Cardiac muscle cell (in vitro differentiated cells and primary cell): ENCODE measurements at places on chromosomes 2 and 18. TPM values are rescaled to one million over a fixed set of nuclear protein-coding genes. Genes with fewer than 3 reads are reported as not detected.
A peak's percentile ranks its signal among the peaks of the same experiment; 100 is the strongest.

DNA sequence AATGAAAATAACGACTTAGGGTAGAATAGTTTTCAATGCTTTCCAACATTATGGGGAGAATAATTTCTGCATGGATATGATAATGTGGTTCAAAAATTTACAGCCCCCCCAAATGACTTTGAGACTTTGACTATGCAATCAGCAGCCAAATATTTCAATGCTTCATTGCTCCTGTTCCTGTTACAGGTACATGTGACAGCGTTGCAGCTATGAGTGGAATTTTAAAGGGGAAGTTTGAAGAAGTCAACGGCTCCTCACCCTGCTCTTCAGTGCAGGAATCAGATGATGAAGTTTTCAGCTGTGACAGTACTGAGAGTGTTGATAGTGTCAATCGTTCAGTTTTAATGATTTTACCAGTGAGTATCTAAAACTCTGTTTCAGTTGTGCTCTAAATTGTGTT is 25.1 kb downstream of the CSRNP3 start:
- no peak for DNase-seq
- no peaks in the 10 kb centered on the region for H3K27me3 ChIP-seq
- H3K36me3 ChIP-seq: no peaks in the 10 kb centered on the region
- no peaks in the 10 kb centered on the region for H3K4me1 ChIP-seq
- no peak overlapping the region for H3K4me3 ChIP-seq
- H3K27ac ChIP-seq: no peak overlapping the region

GRCh38 chr2:16114836-16115235 is 174.5 kb downstream of the MYCN start:
- no peaks in the 10 kb centered on the region for H3K36me3 ChIP-seq
- H3K4me3 ChIP-seq: no peak overlapping the region
- H3K4me1 ChIP-seq: peaks cover 7% of the 10 kb centered on the region

DNA sequence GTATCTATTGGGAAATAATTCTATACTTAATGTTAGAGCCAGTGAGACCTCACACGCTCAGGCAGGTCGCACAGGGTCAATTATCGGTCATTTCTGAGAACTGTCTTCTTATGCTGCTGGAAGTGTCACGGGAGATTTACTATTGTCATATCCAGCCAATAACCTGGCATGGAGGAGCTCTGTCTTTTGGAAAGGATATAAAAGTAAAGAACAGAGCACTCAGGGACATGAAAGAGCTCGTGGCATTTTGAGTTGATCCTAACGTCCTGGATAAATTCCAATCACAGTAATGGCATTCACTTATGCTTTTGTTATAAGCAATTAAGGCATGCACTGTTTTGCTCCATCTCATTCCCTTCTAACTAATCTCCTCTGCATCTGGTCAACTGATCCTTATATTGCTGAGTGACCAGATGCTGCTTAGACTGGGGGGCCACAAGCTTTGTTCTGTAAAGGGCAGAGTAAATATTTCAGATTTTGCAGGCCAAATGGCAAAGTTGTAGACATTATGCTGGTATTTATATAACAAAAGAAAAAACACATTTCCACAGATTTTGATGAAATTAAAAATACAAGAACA is 453.5 kb upstream of the SMIM21 start:
- no peaks in the 10 kb centered on the region for H3K27me3 ChIP-seq
- H3K27ac ChIP-seq: no peak overlapping the region
- no peaks in the 10 kb centered on the region for H3K4me1 ChIP-seq
- DNase-seq: no peak
- H3K36me3 ChIP-seq: no peaks in the 10 kb centered on the region

- no peak overlapping the region for H3K27ac ChIP-seq
- no peak overlapping the region for H3K4me3 ChIP-seq
- no peak for DNase-seq
- H3K27me3 ChIP-seq: no peaks in the 10 kb centered on the region
- H3K36me3 ChIP-seq: no peaks in the 10 kb centered on the region
These were observed 63.4 kb upstream of the ZEB2 start for GRCh38 chr2:144583381-144583729.

GRCh38 chr2:39593439-39594393 is 72.0 kb upstream of the TMEM178A start:
- no peaks in the 10 kb centered on the region for H3K27me3 ChIP-seq
- DNase-seq: peak; percentile 61
- H3K27ac ChIP-seq: no peak overlapping the region

- no peak overlapping the region for H3K4me3 ChIP-seq
- H3K36me3 ChIP-seq: no peaks in the 10 kb centered on the region
- DNase-seq: no peak
- no peak overlapping the region for H3K27ac ChIP-seq
- no peaks in the 10 kb centered on the region for H3K27me3 ChIP-seq
These were observed 107.6 kb downstream of the TMEM17 start for GRCh38 chr2:62398356-62398755.

DNA sequence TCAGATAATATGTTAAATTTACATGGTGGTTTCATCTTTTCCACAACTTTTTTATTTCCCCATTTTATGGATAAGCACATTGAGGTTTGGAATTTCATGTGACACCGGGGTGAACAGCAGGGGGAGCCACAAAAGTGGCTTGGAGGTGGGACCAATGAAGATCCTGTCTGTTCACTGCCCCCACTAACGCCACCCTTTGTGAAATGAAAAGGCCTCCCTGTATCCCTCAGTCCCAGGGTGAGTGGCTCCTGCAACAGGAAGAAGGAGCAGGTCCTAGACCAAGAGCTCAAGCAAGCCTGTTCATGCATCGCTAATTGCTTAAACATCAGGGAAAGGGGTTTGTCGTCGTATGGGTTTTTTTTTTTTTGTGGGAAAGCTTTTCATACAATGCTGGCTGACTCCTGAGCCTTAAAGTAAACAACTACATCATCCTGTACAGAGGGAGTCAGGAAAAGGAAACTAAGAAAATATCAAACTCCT is 267.8 kb upstream of the EPAS1 start:
- H3K4me1 ChIP-seq: no peaks in the 10 kb centered on the region
- H3K27me3 ChIP-seq: no peaks in the 10 kb centered on the region
- no peak overlapping the region for H3K4me3 ChIP-seq

Gene CROCC2
- not detected in 2 replicates for total RNA-seq
